DMS 273 treated with DMSO at 0.1 percent for 48 hours (cell line): ENCODE measurements at places on chromosomes 2 and 18.

GRCh38 chr2:12733846-12734245, 17.1 kb downstream of the TRIB2 start:
- no peak for DNase-seq

DNA sequence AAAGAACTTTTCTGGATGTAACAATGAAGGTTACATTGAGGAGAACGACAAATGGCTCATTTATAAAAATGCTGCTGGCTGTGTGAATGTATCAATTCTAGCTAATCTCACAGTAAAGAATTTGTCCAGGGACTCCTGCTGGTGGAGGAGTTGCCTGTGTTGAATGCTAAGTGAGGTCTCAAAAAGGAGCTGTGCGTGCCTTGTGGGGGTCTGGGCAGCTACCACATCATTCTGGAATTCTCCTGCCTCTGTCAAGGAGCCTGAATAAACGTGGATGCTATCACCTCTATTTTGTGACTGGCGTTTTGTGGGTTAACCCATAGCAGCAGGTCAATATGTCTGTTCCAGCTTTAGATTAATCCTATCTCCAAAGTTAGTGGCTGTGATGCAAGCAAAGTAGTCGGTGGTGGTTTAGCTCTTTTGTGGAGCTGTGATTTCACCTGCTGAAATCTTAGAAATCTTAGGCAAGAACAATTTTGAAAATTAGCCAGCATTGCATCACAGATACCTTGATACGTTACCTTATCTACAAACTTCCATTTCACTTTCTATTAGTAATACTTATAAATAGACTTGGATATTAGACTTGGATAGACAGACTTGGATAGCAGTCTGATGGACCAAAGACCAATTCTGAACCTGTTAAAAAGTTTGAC, 96.8 kb downstream of the MTCL1 start:
- no peak for DNase-seq

- DNase-seq: no peak
Observed at GRCh38 chr2:55999790-56000189, 76.2 kb upstream of the EFEMP1 start.

DNA sequence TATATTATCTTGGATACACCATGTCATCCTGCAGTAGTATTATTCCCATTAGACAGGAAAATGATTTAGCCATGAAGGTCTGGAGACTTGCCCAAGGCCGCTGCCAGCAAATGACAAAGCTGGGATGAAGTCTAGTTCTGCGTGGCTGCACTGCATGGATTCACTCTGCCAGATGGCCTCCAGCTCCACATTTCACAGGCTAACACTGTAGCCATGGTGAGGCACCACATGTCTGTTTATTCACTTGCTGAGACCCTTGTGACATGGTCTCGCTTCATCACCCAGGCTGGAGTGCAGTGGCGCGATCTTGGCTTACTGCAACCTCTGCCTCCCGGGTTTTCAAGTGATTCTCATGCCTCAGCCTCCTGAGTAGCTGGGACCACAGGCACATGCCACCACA, 31.5 kb upstream of the SCG2 start:
- DNase-seq: peak; percentile 33

- DNase-seq: no peak
Observed at GRCh38 chr2:196413821-196414274, 225.7 kb upstream of the CCDC150 start.

DNA sequence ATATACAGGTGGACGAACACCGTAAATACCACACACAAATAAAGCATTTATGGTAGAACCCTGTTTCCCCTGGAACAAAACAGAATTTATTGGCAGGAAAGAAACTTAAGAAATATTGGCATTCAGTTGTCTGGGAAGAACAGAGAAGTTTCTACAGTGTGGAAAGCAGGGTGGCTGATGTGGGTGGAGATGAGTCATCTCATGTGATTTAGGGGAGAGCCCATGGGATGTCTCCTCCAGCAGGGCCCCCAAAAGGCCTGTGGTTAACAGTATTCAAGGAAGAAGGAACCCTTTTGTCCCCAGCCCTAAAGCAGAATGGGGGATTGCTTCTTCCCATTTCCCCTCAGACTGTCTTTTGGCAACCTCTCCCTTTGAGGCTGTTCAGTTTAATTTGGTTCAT, 24.2 kb downstream of the SIX3 start:
- DNase-seq: no peak

- DNase-seq: no peak
Observed at GRCh38 chr2:175156534-175156933, 11.5 kb downstream of the ATF2 start.

- DNase-seq: no peak
Observed at GRCh38 chr2:231800493-231801091, 14.3 kb downstream of the COPS7B start.

GRCh38 chr2:74502720-74503505, 3.5 kb upstream of the LBX2 start:
- DNase-seq: no peak

- DNase-seq: no peak
Observed at GRCh38 chr2:232441147-232441651, 14.8 kb upstream of the ALPI start.

DNA sequence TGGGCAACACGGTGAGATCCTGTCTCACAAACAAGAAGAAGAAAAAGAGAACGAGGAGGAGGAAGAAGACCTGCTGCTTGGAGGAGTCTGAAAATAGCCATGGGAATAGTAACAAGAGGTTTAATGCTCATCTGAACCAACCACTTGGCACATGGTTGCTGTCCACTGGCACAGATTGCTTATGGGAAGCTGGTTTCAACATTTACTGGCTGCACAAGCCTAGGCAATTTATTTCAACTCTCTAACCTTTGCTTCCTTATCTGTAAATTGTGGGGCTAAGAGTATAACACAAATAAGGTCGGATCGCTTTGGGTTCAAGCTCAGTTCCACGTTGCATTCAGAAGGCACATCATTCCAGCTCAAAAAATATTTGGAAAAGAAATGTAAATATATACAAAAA, 14.2 kb upstream of the RHOB start:
- no peak for DNase-seq

- DNase-seq: no peak
Observed at GRCh38 chr18:23890589-23890988, 124.0 kb upstream of the TTC39C start.
